ENCODE measurements at places on chromosomes 2 and 18.

GRCh38 chr2:120289221-120289906, 36.7 kb downstream of the RALB start:
- DNase-seq: no peak

- no peak for DNase-seq
These were observed 30.3 kb downstream of the RAB31 start for GRCh38 chr18:9738266-9738969.

DNA sequence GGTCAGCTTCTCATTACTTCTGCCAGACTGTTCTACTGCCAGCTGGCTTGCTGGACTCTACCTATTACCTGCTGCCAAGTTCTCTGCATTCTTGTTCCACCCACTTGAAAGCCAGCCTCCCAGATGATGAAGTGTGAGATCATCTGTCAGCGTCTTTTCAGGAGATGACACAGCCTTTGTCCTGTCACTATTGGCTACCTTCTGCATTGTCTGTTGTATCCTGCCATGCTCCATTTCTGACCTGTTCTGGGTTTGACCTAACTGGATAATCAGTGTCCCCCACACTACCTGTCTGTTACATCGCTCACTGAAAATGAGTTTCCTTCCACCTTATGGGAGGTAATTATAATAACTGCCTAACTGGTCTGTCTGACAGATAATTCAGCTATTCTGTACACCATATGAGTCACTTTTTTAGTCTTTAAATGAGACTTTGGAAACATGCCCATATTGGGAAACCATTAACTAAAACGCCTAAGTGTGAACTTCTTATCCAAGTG, 520.6 kb downstream of the METTL4 start:
- DNase-seq: no peak

GRCh38 chr2:127525691-127526131, 578 bp downstream of the IWS1 start:
- DNase-seq: no peak

GRCh38 chr2:6148882-6149281, 456.7 kb downstream of the SOX11 start:
- DNase-seq: no peak

DNA sequence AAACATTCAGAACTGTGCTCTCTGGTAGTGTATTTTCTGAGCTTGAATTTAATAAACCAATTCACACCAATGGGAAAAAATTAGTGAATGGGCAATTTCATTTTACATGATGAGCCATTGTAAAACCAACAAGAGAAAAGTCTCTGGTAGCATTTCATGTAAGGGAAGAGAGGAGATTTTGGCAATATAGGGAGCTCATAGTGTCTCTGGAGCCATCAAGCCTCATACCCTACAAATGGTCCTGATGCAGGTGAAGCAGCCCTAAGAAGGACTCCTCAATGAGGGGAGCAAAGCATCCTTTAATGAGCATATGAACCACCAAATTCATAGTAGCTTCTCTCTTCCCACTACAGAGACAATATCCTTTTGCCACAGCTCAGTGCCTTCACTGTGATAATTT, 373.0 kb downstream of the RIT2 start:
- DNase-seq: no peak

- DNase-seq: no peak
These were observed 15.8 kb downstream of the GKN2 start for GRCh38 chr2:68936889-68937288.

DNA sequence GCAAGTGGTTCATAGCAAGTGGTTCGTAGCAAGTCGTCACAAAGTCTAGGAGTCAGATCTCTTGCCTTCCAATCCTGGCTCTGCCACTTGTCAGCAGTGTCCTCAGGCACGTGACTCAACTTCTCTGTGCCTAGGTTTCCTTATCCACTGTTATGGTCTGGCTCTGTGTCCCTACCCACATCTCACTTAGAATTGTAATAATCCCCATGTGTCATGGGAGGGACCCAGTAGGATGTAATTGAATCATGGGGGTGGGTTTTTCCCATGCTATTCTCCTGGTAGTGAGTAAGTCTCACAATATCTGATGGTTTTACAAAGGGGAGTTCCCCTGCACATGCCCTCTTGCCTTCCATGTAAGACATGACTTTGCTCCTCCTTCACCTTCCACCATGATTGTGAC, 51.8 kb upstream of the AP1S3 start:
- DNase-seq: no peak

DNA sequence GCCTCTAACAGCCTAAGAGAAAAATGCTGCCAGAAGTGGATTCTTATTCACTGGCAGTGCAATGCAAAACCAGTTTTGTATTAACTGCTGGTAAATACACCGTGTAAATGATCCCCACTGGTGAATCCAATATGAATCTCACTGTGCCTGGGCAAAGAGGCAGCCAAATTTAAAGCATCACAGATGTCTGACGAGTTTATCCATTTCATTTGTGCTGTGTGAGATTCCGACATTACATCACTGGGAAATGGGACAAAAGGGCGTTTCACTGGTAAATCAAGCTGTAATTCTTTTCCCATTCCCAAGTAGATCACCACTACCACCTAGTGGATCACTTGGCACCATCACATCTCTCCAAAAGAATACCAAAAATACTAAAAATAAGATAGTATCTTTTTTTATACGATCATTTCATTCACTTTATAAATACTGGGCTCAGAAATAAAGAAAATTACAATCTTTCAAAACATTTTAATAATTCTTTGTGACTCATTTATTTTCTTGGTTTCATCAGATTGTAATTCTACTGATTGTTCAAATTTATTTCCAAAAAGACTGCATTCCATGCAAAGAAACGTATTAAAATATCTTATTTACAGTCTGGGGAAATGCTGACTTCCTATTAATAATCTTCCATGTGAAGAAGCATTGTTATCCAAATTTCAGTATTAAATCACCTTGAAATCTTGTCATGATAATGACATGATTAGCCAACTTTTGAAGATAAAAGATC, 125.6 kb downstream of the GRB14 start:
- no peak for DNase-seq

DNA sequence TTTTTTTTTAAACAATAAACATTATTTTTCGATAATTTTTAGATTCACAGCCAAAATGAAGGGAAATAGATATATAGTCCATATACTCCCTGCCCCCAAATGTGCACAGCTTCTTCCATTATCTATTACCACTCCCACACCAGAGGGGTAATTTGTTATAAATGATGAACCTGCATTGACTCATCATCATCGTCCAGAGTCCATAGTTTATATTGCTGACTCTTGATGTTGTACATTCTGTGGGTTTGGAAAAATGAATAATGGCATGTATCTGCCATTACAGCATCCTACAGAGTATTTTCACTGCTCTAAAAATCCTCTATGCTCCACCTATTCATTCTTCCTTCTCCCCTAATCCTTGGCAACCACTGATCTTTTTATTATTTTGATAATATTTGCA, 121.5 kb downstream of the LTBP1 start:
- DNase-seq: no peak

Measured in activated CD8-positive, alpha-beta memory T cell treated with anti-CD3 and anti-CD28 coated beads for 48 hours (primary cell).